Immature natural killer cell (primary cell): ENCODE measurements at places on chromosomes 5 and 9.

DNA sequence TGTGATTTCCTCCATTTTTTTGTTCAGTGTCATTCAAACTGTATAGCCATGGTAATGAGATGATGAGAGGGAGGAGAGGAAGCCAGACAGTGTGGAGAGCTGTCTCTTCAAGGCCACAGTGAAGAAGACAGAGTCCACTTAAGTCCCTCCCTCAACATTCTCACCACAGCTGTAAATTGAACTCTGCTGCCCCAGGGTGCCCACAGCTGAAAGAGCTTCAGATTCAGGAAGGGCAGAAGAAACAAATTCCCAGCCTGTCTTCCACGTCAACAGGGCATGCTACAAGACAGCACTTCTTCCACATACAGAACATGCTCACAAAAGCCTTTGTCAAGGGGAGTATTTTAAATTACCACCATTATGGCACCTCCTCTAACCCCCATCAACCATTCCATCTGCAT lies 100.4 kb downstream of the KLHL3 start:
- no peak for DNase-seq

DNA sequence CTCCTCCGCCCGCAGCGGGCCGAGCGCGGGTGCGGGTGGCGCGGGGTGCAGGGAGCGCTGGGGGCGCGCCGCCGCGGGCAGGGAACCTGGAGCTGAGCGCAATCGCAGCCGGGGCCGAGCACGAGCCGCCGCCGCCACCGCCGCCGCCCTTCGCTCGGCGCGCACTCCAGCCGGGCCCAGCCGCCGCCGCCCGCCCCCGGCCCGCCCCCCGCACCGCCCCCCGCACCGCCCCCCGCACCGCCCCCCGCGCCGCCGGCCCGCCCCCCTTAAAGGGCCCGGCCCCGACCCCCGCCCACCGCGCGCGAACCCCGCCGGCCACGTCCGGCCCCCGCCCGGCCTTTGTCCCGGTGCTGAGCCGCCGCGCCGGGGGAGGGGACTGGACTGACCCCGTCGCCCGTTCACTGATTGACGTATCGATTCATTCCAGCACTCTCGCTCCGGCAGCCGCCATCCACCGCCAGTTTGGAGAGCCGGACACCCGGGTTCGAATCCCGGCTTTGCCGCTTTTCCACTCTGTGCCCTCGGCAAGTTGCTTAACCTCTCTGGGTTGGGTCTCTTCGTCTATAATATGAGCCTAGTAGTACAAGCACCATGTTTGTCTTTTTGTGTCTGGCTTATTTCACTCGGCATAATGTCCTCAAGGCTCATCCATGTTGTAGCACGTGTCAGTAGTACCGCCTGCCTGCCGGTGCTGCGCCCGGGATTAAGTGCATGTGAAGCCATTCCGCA lies at the start of gene SH3PXD2B:
Gene SH3PXD2B, minus strand, starts transcription at position 168 of the 729 bp plus-strand sequence. CDS start 173 bp downstream, outside the sequence.
- DNase-seq: peak; percentile 65

- no peak for DNase-seq
Observed at GRCh38 chr9:107866711-107867311, 377.2 kb upstream of the KLF4 start.

DNA sequence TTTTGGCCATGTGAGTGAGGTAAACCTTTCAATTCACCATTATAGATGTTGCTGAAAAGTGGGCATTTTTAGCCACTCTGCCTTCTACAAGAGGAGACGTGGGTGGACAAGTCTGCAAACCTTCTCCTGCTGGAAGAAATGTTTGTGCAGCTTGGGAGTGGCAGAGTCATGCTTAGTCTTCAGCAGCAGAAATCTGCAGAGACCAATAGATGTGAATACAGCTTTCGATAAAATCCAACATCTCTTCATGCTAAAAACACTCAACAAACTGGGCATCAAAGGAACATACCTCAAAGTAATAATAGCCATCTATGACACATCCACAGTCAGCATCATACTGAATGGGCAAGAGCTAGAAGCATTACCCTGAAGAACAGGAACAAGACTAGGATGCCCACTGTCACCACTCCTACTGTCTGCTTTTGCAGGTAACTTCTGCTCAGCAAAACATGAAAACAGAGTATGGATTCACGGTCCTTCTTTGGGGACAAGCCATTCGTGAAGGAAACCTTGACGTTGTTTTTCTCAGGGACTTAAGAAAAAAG lies 91.3 kb downstream of the RALGPS1 start:
- DNase-seq: no peak

DNA sequence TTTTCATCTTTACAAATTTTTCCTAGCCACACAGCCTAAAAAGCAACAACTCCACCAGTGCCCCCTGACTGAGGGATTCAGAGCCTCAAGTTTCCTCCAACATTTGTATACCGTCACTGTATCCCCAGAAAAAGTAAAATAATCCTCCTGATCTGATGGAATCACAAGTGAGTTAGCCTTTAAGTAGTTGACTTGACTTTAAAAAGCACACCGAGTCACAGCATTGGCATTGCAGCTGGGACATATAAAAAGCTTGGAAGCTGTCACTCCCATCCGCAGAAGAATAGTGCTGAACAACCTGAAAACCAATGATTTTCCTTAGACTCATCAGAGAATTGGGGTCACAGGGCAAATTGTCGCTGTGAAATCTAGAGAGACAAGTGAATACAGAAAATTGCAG lies 41.6 kb upstream of the FBN2 start:
- no peak for DNase-seq

DNA sequence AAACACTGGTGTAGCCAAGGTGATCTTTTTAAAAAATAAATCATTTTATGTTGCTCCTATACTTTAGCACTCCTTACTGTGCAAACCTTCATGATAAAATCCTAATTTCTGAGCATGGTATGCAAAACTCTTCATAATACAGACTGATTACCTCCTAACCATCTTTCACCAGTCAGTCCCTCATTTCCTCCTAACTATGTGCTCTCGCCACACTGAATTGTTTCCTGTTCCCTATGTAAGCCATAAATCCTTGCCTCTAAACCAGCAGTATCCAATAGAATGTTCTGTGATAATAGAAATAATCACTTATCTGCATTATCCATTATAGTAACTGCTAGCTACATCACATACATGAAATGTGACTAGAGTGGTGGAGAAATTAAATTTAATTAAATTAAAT lies 10.7 kb downstream of the AP3B1 start:
- no peak for DNase-seq

DNA sequence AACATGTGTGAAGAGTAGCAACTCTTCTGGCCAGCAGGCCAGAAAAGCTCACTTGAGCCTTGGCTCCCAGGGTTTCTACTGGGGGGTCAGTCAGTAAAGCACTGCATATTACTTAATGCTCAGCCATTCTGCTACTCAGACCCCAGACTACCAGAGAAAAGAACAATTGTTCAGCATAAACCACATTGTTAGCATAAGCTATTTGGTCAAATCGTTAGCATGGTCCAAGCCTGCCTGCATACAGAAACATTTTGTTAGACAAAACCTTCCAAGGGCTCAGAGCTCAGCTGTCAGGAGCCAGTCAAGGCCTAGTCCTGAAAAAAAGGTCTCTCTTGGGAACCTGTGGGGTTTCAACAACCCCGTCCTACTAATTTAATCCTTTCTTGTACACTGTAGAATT lies 449.3 kb downstream of the PRR16 start:
- DNase-seq: no peak

- DNase-seq: no peak
Observed at GRCh38 chr9:101342595-101342994, 42.2 kb downstream of the BAAT start.

DNA sequence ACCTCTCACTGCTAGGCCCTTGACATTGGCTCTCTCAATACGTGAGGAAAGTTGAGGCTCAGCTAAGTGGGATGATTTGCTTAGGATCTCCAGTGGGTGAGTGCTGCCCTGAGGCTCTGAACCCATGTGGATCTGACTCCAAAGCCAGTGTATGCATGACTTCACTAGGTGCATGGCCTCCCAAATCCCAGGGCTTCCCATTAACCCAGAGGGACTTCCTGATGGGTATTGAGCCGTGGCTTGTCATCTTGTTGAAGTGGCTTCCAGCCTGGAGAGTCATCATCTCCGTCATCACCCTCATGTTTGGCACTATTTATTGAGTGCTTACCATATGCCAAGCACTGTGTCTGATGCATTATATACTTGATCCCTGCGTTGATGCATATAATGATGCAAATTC lies 37.3 kb upstream of the TEX48 start:
- DNase-seq: no peak

DNA sequence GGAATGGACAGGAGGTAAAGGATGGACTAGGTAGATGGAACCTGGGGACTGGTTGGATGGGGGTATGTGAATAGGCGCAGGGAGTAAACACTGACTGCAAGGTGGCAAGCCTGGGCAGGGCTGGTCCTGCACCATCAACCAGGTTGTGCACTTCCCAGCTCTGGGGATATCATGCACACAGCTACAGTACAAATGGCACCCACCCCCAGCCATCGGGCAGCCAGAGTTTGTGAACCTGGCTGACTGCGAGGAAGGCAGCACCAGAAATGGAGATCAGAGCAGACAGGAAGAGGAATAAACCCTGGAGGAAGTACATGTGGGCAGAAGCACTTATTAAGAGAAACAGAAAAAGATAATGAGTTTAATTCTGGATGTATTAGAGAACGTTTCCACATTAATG lies 229.1 kb downstream of the ESM1 start:
- DNase-seq: no peak

- no peak for DNase-seq
Observed at GRCh38 chr9:137973829-137974416, 96.3 kb downstream of the CACNA1B start.

- no peak for DNase-seq
Observed at GRCh38 chr9:38137342-38137741, 68.3 kb upstream of the SHB start.

GRCh38 chr9:112971415-112971814 lies 40.6 kb downstream of the ZNF883 start:
- DNase-seq: no peak

- no peak for DNase-seq
Observed at GRCh38 chr9:38386319-38386895, 6.1 kb upstream of the ALDH1B1 start.

DNA sequence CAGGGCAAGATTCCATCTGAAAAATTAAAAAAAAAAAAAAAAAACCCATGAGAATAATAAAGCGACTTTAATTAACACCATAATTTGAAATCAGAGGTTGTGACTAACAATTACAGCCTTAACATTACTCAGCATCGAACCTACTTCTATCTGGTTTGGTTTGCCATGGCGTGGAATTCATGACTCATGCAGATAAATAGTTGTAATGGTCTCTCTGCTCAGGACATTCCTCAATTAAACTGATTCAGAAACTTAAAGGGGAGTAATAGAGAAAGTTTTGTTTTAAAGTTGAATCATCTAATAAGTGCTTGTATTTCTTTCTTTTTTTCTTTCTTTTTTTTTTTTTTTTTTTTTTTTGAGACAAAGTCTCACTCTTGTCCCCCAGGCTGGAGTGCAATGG lies 135.5 kb downstream of the SPATA31D1 start:
- DNase-seq: no peak

DNA sequence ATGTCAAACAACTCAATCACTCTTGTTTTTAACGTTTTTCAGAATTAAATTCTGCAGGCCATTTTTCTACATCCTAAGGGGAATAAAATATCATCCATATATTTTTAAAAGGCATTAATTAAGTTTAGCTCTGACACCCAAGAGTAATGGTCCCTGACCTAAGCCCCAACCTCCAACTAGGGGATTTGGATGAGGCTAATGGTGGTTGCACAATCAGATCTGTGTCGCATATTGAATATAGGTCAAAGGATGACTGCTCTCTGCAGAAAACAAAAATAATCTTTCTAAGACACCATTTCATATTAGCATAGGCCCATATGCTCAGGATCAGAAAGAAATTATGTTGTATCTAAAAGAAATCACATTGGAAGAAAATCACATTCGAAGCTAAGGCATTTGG lies 20.7 kb downstream of the CDH6 start:
- no peak for DNase-seq
